Heart right ventricle (tissue), 16 donors: ENCODE measurements at places on chromosomes 16 and 17. TPM values are rescaled to one million over a fixed set of nuclear protein-coding genes. Genes with fewer than 3 reads are reported as not detected.

The CD300E gene
- total RNA-seq = 0.64 TPM

DNA sequence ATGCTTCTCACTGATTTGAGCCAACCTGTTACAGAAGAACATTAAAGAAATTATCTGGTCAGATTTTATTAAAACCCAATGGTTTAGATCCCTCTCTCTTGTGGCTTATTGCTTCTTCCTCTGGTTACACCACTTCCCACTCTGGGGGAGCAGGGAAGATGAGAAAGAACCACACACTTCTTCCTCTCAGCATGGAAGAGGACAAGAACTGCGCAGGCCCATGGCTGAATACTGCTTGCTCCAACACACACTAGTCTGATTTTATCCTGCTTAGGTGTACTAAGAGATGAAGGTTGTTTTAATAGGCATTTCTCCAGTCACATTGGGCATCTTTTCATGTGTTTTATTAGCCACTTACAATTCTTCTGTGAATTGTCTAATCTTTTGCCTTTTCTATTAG, 27.6 kb downstream of the MAP3K3 start:
- DNase-seq = no peak

DNA sequence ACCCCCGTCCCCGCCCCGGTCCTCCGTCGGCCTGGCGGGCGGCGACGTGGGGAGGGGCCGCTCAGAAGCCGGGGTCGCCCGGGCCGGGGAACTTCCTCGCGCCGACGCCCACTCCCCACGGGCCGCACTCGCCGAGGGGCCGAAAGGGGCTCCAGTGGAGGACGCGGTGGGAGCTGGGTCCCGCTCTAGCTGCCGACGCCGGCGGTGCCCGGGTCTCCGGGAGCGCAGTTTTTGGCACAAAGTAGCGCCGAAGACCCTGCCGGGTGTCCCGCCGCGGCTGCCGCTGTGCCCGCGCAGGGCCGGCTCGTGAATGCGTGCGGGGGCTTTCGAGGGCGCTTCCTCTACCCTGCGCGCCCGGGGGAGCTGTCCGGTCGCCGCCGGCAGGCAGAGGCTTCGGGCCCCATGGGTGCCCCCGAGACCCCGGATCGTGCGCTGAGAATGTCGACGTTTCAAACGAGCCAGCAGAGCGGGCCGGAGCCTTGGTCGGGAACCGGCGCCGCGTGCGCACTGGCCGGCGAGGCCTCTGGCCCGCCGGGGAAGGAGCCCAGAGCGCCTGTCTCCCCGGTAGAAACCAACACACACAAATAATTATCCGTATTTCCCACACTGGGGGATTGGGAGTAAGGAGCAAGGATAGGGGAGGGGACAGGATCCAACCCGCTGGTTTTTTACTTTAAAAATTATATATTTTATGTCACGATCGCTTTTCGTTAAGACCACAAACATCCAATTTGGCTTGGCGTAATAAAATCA, 46.6 kb upstream of the SLC38A10 start:
- DNase-seq = no peak

GRCh38 chr17:16988749-16989229, 16.9 kb upstream of the TNFRSF13B start:
- DNase-seq = no peak

- DNase-seq = no peak
These were observed 3.4 kb upstream of the SEC14L5 start for GRCh38 chr16:4954714-4955113.

- DNase-seq = no peak
These were observed 9.6 kb upstream of the UQCRC2 start for GRCh38 chr16:21943571-21943970.
